Activated CD4-positive, alpha-beta T cell treated with anti-CD3 and anti-CD28 coated beads, Interleukin-2, amount 50 U/mL, for 24 hours (primary cell): ENCODE measurements at places on chromosomes 13 and 19.

GRCh38 chr19:7515645-7516151, at the start of gene ZNF358:
ZNF358 (plus strand) TSS chr19:7516103; CDS start chr19:7519243, 3,140 bp downstream.
- DNase-seq, result no peak

GRCh38 chr13:95355494-95355893, 54.2 kb upstream of the ABCC4 start:
- DNase-seq, result no peak

DNA sequence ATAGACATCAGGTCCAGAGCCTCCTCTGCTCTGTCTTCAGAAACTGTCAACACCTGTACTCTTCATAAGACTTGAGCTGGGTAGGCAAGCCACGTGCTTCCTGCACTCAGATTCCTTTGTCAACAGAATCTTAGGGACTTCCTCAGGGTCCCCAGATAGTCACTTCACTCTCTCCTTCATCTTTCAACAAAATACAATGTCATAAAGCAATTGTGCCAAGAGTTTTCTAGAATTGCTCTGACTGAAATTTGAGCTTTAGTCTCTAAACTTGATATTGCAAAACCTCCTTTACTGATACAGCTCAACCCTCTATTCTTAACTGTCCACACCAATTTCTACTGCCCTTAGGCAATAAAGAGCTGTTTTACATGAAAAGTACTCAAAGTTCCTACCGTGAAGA, 179.9 kb downstream of the IRS2 start:
- no peak for DNase-seq

GRCh38 chr19:44856421-44857083, 10.5 kb downstream of the NECTIN2 start:
- no peak for DNase-seq

DNA sequence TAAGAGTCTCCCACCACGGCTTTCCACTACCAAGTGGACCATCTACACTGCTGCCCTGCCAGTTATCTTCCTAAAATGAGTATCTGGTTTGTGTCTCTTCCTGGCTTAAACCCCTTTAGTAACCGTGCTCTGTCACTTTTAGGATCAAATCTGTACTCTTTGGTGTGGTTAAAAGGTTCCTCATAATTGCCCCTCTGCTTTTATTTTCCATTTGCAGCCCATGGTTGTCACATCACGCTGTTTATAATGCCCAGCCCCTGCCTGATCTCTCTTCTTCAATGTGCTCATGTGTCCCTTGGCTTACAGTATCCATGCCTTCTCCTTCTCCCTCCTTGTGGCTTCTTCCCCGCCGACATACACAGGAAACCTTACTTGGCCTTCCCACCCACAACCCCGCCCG, 100.1 kb downstream of the DGKH start:
- DNase-seq, result no peak

GRCh38 chr13:27035892-27036235, 135.7 kb downstream of the USP12 start:
- no peak for DNase-seq

- no peak for DNase-seq
Observed at GRCh38 chr13:33168321-33168960, 117.1 kb downstream of the STARD13 start.

- no peak for DNase-seq
Observed at GRCh38 chr13:88144580-88144979, 473.4 kb downstream of the SLITRK5 start.

DNA sequence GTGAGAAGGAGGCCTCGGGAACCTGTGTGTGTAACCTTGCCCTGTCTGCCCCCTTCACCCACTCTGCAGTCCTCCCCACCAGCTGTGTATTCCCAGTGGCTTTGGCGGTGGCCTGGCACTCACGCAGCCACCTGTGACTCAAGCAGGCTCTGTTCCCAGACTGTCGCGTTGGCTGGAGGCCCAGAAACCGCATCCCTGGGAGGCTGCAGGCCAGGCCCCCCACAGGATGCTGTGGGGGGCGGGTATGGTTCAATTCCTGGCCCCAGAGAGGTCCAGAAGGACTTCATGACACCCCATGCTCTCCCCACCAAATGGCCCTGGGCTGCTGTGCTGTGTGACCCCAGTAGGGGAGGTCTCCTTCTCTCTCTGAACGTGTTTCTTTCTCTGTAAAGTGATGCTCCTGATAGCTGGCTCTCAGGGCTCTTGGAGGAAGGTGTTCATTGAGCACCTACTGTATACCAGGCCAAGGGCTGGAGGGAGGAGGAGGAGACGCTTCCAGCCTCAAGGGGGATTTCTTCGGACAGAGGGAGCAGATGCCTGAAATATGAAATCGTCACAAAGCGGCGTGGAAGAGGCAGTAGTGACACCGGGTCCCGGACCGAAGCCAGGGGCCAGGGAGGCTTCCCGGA, 1.9 kb upstream of the LINGO3 start:
- DNase-seq, result no peak

DNA sequence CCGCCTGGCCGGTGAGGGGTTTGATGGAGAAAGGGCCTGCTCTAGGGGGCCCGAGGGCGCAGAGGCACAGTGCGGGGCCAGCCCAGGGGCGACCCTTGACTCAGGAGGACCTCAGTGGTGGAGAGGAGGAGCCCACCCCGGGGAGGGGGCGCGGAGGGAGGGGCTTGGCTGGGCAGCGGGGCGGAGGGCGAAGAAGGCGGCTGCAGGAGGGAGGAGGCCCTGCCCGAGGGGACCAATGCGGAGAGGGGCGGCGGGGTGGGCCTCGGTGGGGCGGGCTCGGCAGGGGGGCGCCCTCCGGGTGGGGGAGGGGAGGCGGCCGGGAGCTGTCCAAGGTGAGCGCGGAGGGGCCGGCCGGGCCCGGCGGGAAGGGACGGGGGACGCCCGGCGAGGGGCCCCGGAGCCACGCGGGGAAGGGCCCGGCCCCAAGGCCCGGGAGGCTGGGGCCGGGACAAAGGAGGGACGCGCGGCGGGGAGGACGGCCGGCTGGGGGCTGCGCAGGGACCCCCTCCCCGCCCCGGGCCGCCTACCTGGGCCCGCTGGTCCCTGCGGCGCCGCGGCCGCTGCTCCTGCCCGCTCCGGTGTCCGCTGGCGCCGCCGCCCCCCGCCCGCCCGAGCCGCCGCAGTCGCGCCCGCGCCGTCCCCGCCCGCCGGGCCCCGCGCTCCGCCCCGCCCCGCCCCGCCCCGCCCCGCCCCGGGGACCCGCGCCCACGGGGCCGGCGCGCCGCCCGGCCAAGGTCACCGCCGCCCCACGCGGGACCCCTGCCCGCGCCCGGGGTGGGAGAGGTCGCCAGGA, at the start of gene DIRAS1:
DIRAS1 (minus strand) TSS at position 596 of the 793 bp plus-strand sequence. CDS start 3,566 bp downstream, outside the sequence.
- DNase-seq, result no peak

DNA sequence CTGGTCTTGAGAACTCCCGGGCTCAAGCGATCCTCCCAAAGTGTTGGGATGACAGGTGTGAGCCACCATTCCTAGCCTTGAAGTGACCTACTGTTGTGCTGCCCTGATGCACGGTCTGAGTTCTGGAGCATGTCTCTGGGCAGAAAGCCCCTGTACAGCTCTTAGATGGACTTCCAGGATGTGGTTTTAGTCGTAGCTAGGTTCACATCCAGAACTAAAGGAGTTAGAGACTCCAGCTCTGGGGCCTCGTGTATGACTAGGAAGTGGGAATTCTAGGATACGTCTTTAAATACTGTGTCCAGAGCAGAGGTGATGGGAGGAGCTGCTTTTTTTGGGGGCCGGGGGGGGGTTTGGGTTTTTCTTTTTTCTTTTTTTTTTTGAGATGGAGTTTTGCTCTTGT, 12.2 kb downstream of the UPF1 start:
- no peak for DNase-seq

- no peak for DNase-seq
Observed at GRCh38 chr13:60511637-60512036, 114.6 kb downstream of the TDRD3 start.

- no peak for DNase-seq
Observed at GRCh38 chr13:38686577-38687245, at the start of gene FREM2. FREM2 (plus strand) TSS chr13:38687077; CDS start chr13:38687345, 268 bp downstream.

DNA sequence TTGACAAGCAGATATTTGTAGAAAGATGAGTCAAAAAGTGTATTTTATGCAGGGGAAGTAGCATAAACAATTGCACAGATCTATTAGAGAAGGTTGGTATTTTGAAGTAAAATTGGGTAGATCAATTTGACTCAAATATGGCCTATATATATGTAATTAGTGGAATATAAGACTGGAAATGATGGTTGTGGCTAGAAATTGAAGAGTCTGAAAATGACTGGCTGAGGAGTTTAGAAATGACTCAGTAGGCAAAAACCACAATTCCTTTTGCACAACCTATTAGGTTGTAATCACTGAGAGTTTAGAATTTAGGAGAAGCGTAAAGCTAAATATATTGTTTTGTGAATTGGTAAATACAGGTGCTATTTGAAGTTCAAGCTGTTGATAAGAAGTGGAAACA, 622.6 kb upstream of the PCDH20 start:
- DNase-seq, result no peak

DNA sequence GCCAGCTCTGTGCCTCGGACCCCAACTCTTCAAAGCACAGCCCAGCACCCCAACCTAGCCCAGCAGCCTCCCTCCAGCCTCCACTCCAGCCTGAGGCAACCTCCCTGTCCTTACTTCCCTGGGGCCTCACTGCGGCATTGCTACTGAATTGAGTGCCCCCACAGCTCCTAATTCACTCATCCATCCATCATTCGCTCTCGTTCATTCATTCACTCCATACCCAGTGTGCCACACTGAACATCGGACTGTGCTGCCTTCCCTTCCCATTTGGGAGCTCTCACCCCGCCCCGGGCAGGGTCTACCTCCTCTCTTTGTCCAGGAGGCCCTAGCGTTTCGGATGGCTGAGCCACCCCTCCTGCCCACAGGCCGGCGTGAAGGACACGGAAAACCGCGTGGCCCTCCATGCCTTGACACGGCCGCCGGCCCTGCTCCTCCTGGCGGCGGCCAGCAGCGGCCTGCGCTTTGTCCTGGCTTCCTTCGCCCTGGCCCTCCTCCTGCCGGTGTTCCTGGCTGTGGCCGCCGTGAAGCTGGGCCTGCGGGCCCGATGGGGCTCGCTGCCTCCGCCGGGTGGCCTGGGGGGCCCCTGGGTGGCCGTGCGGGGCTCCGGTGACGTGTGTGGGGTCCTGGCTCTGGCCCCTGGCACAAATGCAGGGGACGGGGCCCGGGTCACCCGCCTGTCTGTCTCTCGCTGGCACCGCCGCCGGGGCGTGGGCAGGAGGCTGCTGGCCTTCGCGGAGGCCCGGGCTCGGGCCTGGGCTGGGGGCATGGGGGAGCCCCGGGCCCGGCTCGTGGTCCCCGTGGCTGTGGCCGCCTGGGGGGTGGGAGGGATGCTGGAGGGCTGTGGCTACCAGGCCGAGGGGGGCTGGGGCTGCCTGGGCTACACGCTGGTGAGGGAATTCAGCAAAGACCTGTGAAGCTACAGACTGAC, 1.3 kb downstream of the NAT14 start:
- DNase-seq, result no peak

DNA sequence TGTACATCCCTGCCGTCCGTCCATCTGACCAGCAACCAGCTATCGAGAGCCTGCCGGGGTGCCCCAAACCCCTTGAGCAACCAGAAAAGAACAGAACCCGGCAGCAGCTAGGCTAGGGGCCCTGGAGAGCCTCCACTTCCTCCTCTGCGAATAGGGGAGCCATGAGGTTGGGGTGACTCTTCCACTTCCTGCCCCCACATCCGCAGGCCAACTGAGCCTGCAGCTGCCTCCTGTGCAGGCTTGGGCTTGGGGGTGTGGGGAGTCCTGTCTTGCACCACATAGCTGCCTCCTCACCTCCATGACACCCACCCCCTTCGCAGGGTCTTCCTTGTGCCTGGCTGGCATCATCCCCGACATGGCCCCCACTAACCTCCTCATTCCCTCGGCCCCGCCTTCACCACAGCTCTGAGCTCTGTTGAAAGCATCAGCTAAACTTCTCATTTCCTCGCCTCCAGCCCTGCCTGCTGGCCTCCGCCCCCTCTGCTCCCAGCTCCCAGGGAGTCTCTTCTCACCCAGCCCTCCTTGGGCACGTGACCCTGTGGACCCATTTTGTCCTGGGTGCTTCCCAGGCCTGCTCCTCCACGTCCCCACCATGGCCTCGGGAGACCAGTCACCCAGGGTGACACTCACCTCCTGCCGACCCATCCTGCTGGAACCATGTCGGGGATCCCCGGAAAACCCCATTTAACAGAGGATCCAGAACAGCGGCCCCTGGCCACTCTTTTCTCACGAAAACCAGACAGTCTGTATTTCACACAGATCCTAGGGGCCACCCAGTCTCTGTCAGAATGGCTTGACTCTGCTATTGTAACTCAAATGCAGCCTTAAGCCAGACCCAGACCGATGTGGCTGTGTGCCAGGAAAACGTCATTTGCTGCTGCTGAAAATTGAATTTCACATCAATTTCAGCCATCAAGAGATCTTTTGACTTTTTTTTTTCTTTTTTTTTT, 50.4 kb downstream of the MYO9B start:
- peak; percentile 23 for DNase-seq

- no peak for DNase-seq
Observed at GRCh38 chr13:67776151-67776550, 546.0 kb upstream of the PCDH9 start.

DNA sequence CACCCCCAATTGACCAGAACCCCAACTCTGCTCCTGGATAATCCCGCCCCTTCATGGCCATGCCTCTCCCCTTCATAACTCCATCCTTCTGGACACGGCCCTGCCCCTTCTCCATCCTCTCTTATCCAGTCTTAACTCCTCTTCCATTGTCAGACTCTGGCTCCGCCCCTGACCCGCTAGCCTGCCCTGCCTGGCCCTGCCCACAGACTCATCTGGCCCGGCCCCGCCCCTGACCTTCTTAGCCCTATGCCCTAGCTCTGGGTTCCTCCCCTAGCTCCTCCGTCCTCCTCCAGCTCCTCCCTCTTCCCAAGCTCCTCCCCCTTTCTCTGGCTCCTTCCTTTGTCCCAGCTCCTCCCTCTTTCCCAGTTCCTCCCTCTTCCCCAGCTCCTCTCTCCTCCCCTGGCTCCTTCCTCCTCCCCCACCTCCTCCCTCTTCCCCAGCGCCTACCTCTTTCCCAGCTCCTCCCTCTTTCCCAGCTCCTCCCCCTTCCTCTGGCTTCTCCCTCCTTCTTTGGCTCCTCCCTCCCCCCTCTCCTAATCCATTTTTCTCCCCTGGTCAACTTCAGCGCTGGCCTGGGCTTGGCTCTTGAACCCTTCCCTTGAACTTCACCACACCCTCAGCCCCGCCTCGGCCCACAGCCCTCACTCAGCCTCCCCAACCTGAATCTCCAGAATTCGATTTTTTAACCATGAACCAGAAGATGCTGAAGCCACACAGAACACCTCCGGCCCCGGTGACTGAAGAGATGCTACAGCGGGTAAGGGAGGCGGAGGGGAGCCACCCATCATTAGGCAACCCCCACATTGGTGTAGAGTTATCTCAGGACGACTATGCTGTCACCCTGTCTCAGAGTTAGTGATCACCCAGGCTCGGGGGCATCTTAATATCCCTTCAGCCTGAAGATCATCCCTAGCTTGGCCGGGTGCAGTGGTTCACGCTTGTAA, 9.2 kb upstream of the ZNF358 start:
- DNase-seq, result no peak

- no peak for DNase-seq
Observed at GRCh38 chr19:35144600-35145436, 1.8 kb downstream of the FXYD7 start.

- DNase-seq, result no peak
Observed at GRCh38 chr13:41546372-41547190, 89.2 kb downstream of the RGCC start.
